ENCODE measurements at places on chromosomes 16 and 17. TPM values are rescaled to one million over a fixed set of nuclear protein-coding genes. Genes with fewer than 3 reads are reported as not detected.

Gene MAP2K4
- 11.1 TPM for total RNA-seq

Gene CFAP97D1
- not detected for total RNA-seq

Gene PYY
- total RNA-seq: not detected

Gene PIGL
- total RNA-seq: 29.6 TPM

Gene CSH1
- not detected for total RNA-seq

Gene TOX3
- total RNA-seq: 0.18 TPM

Gene SLC35G3
- total RNA-seq: not detected

Gene KRTAP4-5
- total RNA-seq: not detected

Gene TVP23A
- 0.04 TPM for total RNA-seq

Gene NGFR
- 0.09 TPM for total RNA-seq

Gene SHCBP1
- 18.0 TPM for total RNA-seq

Gene PRSS21
- total RNA-seq: 121 TPM

Data from K562 (cell line).